ENCODE measurements at places on chromosomes 5 and 9.

DNA sequence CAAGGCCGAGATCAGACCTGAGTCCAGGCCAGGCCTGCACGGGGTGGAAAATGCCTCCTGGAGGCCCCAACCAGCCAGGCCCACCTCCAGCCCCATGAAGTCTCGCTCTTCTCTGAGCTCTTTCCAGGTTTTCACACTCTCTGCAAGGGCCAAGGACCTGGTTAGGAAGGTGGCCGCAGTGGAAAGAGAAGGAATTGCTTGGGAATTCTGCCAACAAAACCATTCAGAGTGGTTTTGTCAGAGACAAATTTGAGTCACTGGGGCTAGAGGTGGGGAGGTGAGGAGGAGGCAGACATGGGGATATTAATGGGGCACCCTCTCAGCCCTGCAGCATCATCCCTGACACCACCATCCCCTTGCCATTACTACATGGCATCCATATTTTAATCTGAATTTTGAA, 261.0 kb downstream of the ROR2 start:
- DNase-seq = no peak

DNA sequence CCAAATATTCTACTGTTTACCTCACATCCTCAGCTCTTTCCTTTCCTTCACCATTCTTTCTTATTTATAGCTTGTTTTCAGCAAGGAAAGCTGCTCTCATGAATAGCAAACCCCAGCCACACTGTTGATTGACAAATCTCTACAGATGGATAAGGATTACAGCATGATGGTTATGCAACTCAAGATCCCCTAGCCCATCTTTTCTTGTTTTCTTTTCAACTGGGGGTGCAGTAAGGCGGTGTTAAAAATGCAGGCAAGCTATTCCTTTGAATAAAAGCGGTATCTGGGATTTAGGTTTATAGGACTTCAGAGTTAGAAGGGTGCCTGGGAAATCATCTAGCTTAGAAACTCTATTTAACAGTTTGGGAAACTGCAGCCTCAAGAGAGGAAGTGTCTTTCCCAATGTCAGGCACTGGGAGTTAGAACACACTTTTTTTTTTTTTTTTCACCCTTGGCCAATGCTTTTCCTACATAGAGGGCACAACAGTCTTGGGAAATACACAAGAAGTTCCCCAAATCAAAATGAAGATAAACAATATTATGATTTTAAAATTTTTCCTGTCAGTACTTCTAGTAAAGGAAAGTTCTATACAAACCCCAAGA, 2.6 kb downstream of the SPARC start:
- peak; percentile 9 for DNase-seq

- DNase-seq = no peak
Measured at GRCh38 chr9:91904588-91905236, 45.3 kb downstream of the ROR2 start.

DNA sequence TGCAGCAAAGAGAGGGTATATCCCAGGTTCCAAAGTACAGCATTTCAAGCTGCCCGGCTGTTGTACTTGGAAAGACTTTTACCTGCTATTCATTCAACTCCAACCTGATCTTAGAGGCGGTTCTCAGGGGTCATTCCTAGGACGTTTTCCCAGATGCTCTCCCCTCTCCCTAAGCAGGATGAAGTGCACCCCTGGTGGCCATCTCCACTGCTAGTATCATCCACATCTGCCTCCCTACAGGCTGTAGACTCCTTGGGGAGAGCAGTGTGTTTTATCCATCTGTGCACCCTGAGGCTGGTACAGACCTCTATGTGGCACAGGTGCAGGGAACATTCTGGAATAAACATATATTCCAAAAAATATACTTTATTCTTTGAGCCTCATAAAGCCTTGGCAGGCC, 56.8 kb downstream of the PTPN3 start:
- DNase-seq = no peak

DNA sequence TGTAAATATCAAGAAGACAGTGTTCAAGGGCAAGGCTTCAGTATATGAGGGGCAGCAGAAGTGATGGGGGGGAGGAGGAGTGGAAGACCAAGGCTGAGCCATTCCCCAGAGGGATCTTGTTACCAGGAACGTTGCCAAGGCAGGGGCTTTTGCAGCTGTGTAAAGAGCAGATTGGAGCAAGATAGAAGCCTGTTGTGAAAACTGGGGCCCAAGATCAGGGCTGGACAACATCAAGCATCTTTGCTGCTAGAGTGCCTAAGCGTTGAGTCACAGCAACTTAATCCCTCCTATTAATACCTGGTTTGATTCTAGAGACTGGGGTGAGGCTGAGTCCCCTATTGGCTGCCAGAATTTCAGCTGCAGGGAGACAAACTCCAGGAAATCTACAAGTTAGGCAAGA, 18.4 kb upstream of the ERCC6L2 start:
- peak; percentile 76 for DNase-seq

- no peak for DNase-seq
Measured at GRCh38 chr5:143315214-143315613, 88.3 kb downstream of the NR3C1 start.

DNA sequence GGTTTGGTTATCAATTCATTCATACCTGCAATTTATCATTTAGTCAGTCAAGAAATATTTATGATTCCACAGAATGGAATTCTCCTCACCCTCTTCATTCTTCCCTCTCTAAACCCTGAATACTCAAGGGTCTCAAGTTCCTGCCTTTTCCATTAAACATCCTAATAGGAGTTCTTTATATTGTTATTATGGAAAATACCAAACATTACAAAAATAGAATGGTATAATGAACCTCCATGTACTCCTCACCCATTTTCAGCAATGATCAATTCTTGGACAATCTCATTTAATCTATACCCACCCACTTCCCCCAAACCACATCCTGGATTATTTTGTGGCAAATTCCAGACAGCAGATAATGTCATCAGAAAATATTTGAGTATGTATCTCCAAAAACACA, 74.5 kb downstream of the ADAMTS12 start:
- peak; percentile 78 for DNase-seq

- DNase-seq = peak; percentile 41
Measured at GRCh38 chr5:147906326-147907095, at the start of gene C5orf46. Gene C5orf46 (minus strand): TSS chr5:147906538. CDS start chr5:147906501, 37 bp downstream.

DNA sequence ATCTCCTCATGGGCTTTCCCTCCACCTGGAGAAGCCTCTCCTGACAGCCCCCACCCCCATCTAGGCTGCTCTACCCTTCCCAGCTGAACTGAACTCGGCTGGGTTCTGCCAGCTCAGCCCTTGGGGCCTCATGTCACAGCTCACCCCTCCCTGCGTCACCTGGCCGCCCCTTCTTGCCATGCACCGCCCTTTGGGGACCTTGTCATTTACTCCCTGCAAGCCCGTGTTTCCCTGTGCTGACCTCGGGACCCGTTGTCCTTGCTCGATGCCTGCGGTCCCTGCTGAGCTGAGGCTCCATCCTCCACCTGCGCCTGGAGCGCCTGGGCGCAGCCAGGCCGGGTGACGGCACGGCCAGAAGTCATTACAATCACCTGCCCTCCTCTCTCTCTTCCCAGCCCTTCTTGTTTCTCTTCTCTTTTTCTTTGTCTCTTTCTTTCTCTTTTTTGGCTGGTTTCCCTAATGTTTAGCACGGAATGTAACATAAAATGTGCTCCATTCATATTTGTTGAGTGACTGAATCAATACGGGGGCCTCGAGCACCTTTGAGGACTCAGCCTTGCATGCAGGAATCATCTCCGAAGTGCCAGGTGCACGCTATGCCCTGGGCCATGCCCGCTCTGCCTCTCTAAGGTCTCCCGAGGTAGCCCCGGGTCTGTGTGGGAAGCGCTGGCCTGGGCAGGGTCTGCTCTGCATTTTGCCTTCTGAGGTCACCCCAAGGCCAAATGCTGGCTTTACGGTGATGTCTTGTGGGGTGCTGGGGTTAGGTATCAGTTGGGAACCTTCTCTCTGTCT, 48.1 kb upstream of the COL5A1 start:
- peak; percentile 38 for DNase-seq

DNA sequence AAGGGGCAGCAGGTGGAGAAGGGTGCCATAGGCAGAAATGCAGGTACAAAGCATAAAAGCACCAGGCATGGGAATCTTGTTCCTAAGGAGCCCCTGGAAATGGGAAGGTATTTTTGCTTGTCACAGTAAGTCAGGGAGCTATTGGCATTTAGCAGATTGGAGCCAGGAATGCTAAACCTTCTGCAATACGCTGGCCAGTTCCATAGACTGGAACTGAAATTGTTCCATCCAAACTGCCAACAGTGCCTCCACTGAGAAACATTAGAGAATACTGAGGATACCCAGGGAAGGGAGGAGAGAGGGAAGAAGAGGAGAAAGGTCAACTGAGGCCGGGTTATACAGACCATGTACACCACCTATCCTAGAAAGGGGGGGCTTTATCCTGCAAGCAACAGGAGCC, 162.7 kb downstream of the MED27 start:
- DNase-seq = no peak

DNA sequence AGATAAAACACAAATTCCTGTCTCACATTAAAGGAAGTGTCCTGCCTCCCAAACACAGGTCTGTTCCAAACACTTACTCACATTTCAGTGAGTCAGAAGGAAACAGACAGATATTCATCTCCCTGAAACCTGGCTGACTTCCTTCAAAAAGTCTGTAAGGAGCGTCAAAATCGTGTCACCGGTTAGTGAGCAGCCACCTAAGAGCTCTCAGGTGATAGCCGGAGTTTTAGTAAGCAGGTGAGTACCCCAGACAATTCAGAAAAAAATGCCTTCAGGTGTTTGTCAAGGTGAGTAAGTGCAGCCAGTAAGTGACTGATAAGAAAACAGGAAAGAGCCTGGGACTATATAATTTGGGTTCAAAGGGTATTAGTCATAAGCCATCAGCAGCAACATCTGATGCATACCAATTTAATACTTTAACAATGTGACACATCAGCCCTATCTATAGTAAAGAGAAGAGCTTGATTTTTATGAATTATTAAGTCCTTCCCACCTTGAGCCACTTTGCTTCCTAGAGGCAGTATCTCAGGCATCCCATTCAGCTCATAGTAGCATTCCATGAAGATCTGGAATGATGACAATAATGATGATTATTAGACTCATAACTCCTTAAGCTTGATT, 1.3 kb upstream of the ITGA2 start:
- DNase-seq = no peak

DNA sequence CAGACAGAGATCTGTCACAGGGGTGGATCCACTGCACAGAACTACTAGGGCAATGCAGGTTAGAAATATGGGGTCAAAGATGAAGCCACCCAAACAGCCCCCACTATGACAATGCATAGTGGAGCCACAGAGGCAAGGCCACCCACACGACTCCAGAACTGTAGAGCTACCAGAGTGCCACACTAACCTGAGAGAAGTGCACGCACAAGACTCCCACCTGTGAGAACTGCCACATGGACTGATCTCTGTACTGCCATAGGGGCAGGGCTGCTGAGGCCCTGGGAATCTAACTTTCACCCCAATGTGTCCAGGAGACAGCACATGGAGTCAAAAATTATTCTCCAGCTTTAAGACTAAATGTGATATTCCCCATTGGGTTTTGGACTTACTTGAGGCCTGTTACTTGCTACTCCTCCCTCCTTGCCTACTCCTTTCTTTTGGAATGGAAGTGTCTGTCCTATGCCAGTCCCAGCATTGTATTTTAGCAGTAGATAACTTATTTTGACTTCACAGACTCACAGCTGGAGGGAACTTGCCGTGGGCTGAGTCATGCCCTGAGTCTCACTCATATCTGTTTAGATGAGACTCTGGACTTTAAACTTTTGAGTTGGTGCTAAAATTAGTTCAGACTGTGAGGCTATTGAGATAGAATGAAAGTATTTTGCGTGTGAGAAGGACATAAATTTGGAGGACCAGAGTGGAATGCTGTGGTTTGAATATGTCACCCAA, 853.3 kb downstream of the MAT2B start:
- peak; percentile 87 for DNase-seq

Measured in fibroblast of skin of scalp (primary cell).